ENCODE measurements at places on chromosomes 6 and 20.

DNA sequence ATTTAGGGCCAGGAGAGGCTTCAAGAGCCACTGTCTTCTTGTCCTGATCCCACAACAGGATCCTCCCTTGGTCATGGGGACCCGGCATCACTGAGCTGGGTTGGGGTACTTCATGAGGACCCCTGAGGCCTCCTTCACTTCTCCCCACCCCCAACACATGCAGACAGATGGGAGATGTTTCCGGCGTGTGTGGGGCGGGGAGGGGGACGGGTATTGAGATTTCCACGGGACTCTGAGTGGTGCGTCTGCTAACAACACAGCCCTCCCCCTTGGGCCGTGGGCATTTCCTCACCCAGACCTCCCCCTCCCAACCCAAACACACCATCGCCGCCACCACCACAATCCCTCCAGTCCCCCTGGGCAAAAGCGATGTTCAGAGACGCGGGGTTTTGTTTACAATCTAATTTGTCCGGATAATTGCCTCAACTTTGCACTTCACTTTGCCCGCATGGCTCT, 906 bp upstream of the FOXP4 start:
- DNase-seq = no peak

DNA sequence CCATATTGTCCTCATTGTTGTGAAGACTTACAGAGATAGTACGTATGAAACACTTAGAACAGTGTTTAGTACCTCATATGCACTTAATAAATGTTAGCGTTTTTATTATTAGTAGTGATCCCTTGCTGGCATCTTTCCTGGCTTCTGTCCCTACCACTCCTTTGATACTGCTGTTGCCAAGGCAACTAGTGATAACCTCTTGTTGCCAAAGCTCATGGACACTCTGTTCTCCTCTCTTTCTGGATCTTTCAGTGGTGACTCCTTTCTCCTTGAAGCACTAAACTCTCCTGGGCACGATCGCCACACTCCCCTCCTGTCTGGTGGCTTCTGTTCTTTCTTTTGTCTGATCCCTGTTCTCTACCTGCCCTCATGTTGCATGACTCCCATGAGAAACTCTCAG, 83.5 kb downstream of the FOXO3 start:
- no peak for DNase-seq

DNA sequence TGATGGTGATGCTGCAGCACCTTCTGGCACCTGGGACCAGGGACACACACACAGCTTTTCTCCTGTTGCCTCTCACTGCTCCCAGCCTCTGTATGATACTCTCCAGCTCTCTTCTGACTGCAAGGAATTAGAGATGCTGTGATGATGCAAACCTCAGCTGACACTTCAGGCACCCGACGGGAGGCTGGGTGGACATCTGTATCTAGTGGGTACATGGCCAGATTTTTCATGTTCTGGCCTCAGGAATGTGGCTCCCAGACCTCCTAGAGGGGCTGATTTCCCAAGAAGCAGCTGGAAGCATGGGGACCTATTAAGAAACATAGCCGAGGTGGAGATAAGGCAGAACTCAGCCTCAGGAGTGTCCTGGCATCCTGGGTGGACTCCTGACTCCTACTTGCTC, 6.8 kb upstream of the EPB41L1 start:
- DNase-seq = no peak

DNA sequence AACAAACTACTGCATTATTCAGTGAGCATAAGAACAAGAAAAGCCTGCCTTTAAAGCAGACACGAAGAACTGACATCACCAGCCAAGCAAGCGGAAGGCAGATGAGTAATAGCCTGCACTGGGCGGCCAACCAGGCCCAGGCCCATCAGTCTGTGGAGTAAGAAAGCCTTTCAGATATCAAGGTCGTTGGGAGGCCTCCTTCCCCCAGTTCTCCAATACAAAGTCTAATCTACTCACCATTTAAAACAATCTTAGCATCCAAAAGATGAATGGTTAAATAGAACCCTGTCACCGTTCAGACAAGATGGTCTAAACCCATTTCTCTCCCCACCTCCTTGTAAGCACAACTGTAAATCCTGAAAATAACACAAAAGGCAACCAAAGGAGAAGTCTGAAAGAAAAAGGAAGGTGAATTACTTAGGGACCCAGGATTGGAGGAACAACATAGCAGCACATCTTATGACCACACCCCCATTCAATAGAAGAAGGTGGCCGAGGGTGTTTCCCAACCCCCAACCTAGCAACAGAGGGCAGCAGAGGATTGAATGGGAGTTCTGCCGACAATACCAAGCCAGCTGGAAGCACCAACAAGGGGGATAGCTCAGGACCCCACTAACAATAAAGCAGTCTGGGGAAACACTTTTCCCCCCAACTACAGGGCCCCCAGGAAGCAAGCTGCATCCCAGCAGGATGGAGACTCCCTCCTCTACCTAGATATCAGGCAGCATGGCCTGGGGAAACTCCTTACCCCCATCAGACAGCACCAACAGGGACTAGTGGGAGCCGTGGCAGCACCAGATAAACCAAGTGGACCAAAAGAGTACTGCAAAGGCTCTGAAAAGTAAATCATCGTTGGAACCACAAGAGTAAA, 67.9 kb downstream of the ZHX3 start:
- DNase-seq = no peak

- no peak for DNase-seq
Observed at GRCh38 chr6:117270843-117271507, 5.6 kb downstream of the VGLL2 start.

DNA sequence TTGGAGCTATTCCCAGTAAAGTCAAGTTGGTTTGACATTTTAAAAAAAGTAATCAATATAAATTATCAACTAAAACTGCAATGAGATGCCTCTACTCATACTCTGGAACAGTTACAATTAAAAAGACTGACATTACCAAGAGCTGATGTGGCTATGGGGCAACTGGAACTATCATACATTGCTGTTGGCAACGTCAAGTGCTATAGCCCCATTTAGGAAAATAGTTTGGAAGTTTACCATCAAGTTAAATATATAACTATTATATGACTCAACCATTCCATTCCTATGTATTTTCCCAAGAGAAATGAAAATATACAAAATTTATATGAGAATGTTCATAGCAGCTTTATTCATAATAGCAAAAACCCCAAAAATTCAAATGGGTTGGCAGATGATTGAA, 111.4 kb upstream of the HDGFL1 start:
- DNase-seq = no peak

DNA sequence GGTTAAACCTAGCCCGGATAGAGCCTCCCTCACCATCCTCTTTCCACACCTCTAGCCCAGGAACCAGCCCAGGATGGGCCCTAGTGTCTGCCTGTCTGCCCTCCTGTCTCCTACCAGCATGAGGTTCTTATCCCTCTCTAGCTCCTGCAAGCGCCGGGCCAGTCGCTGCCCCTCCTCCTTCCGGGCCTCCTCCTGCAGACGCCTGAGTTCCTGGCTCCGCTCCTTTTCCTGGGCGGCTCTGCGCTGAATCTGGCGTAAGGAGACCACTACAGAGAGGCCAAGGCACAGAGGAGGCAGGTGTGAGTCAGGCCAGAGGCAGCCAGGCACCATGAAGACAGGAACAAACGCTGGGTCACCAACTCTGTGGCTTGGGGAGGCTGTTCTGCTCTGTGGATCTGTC, 4.3 kb upstream of the PSORS1C2 start:
- no peak for DNase-seq

DNA sequence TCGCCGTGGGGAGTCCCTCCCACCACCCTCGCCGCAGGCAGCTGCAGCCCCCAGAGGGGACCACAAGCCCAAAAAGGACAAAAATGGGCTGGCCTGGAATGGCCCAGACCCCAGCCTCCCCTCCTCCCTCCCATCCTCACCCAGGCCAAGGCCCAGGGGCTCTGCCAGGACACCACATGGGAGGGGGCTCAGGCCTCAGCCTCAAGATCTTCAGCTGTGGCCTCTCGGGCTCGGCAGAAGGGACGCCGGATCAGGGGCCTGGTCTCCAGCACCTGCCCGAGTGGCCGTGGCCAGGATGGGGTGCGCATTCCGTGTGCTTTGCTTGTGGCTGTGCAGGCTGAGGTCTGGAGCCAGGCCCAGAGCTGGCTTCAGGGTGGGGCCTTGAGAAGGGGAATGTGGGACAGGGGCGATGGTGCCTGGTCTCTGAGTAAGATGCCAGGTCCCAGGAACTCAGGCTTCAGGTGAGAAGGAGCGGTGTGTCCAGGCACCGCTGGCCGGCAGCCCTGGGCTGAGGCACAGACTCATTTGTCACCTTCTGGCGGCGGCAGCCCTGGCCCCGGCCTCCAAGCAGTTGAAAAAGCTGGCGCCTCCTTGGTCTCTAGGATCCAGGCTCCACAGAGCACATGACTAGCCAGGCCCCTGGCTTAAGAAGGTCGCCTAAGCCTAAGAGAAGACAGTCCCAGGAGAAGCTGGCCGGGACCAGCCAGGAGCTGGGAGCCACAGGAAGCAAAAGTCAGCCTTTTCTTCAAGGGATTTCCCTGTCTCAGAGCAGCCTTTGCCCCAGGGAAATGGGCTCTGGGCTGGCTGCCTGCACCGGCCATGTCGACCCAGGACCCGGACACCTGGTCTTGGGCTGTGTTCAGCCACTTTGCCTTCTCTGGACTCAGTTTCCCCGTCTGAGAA, 35.2 kb upstream of the MRGBP start:
- DNase-seq = no peak

GRCh38 chr6:159616456-159616855, 76.6 kb downstream of the SOD2 start:
- DNase-seq = no peak

GRCh38 chr20:64093013-64093503, 8.9 kb upstream of the LKAAEAR1 start:
- no peak for DNase-seq

DNA sequence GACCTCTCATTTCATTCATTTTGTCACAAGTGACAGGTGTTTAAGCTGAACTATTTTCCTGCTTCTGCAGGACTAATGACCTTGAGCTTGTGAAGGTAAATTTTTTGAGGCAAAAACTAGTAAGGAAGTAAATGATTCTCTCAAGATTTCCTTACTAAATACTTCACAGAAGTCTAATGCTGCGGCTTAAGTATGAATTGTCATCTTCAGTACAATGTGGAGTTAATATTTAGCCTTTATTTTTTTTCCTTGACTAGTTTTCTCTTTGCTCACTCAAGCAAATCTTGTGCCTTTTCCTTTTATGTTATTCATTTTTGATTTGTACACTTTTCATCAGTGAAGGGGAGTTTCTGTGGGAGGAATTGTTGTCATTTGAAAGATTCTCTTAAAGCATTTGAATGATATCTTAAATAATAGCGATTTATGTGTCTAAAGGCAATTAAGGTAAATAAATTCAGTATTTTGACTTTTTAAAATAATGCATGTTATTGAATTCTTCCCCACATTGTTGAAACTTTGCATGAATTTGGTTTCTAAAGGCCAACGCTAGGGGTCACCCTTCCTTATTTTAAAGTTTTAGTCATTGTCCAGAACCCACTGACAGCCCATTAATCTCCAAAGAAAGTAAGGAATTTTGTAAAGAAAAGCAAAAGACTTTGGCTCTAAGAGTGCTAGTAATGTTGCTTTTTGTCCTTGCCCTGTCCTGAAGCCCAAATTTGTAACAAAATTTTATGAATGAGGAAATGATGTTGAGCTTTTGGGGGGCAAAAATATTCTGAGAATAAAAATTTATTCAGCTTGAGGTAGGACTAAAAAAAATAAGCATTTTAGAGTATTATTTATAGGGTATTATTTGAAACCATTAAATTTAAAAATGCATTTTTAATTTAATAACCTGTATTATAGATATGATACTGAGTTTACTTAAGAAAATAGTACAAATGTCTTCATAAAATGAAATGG, 157.4 kb upstream of the LAMA2 start:
- DNase-seq = no peak

DNA sequence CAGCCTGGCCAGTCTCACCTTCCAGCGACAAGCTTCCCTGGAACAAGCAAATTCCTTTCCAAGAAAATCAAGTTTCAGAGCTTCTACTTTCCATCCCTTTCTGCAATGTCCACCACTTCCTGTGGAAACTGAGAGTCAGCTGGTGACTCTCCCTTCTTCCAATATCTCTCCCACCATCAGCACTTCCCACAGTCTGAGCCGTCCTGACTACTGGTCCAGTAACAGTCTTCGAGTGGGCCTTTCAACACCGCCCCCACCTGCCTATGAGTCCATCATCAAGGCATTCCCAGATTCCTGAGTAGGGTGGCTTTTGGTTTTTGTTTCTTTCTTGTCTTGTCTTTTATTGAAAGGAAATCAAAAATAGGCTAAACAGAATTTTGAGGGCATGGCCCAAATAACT, 24.3 kb downstream of the MYCT1 start:
- DNase-seq = no peak

DNA sequence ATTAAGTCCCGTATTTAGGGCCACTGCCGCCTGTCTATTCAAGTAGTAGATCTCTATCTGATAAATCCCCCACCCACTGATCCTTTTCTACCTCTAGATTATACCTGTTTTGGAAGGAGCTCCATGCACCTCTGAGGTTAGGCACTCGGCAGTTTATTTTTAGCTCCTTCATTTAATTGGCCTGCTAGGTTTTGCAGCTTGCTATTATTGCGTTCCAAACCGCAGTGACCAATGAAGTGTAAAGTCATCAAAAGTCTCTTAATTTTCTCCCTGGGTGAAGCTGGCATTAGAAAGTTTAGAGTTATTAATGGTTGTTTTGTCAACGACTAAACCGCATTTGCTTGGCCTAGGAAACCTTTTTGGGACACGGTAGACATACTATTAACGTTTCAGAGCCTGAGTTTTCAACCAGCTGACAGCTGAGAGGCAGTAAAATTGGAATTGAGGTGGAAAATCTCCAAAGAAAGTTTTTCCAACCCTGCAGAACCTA, 60.0 kb downstream of the RFPL4B start:
- DNase-seq = no peak
